ENCODE measurements at places on chromosomes 16 and 17.

- DNase-seq: no peak
Observed at GRCh38 chr17:47857551-47858455, 6.8 kb upstream of the SP6 start.

- no peak for DNase-seq
Observed at GRCh38 chr16:57859331-57859730, 57.0 kb upstream of the KIFC3 start.

DNA sequence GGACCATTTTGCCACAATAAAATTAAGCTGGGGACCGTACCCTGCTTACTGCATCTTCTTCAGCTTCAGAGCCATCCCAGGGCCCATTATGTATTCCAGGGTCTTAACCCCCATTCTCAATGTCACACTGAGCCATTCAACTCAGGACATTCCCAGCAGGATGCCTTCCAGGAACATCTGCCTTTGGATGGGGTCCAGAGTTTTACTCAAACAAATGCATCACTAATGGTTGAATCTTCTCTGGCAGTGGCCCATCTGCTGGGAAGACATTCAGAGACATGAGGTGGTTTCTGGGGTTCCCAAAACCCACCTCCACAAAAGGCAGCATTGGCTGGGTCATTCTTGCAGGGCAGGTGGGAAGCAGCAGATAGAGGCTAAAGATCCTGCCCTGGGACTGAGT, 3.4 kb upstream of the SEC14L5 start:
- DNase-seq: no peak

DNA sequence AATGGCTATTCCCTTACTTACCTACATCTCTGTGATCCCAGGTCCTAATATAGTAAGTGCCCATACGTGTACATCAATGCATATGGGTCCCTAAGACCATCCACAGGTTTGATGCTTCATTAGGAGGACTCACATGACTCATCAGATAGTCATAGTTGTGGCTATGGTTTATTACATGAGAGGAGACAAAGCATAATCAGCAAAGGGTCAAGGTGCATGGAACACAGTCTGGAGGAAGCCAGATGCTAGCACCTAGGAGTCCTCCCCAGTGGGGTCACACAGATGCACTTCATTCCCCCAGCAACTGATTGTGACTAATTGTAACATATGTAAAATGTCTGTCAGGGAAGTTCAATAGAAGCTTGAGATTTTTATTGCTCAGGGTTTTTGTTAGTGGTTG, 42.8 kb downstream of the PHKB start:
- DNase-seq: no peak

DNA sequence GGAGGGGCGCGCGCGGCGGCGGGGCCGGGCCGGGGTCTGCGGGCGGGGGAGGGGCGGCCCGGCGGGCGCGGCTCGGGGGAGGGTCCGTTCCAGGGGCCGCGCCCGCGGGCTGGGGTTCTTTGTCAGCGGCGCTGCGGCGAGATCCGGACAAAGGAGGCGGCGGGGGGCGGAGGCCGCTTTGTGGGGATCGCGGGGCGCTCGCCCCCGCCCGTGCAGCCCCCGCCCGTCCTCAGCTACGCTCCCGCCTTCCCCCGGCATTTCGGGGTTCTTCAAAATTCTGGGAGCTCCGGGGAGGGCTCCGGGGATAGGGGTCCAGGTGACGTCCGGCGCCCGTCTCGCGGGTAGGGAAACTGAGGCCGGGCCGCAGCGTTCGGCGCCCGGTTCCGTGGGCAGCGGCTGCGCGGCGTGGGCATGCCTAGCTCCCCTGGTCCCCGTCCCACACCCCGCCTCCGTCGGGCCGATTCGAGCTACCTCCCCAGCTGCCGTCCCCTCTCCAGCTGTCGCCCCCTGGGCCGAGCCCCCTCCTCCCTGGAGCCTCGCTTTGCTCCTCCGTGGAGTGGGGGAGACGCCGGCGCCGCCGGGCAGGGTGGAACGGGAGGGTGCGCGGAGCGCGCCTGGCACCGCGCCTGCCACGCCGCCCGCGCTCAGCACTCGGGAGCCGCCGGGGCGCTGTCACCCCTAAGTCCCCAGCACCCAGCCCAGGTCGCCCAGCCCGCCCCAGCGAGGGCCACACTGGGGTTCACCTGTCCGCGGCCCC, 546 bp downstream of the SNN start:
- no peak for DNase-seq

Data from activated naive CD8-positive, alpha-beta T cell treated with anti-CD3 and anti-CD28 coated beads, Interleukin-2, amount 50 U/mL, for 16 hours (primary cell).